Fibroblast of skin of right biceps (primary cell): ENCODE measurements at places on chromosomes 11 and 22.

DNA sequence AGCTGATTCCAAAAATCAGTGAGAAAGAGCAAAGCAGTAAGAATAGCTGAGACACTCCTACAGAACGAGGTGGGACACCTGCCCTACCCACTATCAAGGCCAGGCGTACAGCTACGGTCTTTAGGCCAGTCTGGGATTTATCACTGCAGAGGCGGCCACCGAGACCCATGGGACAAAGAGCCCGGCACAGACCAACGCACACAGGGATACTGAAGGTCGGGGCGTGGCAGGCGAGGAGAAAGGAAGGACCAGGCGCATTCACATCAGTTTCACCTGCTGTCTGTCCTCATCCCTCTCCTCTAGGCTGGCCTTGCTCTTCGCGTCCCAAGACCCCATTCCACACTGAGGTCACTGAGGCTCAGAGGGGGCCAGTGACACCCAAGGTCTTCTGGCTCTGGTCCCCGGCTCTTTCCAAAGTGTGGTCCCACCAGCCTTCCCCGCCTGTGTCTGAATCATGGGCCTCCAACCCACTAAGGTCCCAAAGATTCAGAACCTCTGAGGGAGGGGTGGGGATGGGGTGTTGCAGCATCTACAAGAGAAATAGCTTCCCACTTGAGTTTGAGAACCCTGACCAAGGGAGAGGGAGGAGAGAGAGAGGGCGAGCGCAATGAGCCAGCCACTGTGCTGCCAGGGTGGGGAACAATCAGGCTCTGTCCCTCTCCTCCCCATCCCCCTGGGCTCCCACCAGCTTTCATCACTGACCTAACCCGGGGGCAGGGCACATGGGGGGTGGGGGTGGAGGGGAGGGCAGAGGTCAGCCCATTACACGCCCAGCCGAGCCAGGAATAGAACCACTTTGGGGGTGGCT is 7.2 kb upstream of the PICK1 start:
- DNase-seq: no peak

DNA sequence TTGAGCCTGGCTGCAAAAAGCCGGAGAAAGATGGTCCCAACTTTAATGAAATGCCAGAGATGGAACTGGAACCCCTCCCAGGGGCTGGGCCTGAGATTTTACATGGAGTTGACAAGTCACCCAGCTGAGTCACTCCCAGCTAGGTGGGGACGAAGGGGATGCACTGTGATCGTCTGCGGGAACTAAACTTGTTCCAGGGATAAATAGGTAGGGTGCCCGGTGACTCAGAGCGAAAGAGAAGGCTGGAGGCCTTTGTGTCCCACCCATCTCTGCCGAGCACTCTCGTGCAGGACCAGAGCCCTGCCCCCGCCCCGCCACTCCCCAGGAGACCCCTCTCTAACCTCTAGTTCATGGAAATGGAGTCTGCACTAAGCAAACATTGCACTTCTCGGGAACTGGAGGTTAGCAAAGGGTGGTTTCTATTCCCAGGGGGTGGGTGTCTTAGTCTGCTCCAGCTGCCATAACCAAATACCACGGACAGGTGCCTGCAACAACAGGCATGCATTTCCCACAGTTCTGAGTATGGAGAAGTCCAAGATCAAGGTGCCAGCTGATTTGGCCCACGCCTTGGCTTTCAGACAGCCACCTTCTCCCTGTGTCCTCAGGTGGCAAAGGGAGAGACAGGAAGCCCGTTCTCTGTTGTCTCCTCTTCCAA is 60.7 kb upstream of the FADD start:
- DNase-seq: no peak

DNA sequence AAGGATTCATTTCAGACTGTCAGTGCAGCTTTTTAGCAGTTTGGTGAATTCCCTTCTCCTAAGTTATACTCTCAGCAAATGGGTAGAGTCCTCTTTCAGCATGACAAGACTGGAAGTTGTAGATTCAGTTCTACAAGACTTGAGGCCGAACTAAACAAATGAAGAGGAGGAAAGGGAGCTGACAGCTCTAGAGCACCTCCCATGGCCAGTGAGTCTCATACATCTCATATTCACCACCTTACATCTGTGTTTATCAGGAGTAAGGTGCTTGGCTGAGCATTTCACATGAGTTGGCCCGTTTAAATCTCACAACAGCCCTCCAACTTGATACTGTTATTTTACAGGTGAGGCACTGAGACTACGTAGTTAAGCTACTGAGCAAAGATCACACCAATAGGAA is 30.4 kb downstream of the SEZ6L start:
- no peak for DNase-seq

GRCh38 chr22:41597635-41597953 is 8.0 kb upstream of the PMM1 start:
- no peak for DNase-seq

- DNase-seq: peak; percentile 81
Observed at GRCh38 chr11:73585834-73586575, 11.9 kb downstream of the FAM168A start.

DNA sequence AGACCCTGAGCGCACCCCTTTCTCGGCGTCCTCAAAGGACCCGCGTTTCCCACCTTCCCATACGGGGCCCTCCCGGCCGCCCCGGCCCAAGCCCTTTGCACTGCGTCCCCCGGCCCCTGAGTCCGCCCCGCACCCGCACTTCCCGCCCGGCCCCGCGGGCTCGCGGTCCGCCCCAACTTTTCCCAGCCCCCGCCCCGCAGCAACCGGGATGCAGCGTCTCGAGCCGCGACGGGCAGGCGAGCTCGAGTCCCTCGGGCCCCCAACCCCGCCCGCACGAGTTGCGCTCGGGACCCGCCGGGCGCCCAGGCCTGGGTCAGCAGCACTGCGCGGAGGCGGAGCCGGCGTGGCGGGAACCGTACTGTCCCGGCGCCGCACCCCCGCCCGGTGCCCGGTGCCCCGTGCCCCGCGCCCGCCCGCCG is 371 bp downstream of the SMCO4 start:
- DNase-seq: no peak
